ENCODE measurements at places on chromosomes 5 and 9. TPM values are rescaled to one million over a fixed set of nuclear protein-coding genes. Genes with fewer than 3 reads are reported as not detected.
A peak's percentile ranks its signal among the peaks of the same experiment; 100 is the strongest.

GRCh38 chr5:134708301-134708700 lies 30.0 kb upstream of the CAMLG start:
- no peak overlapping the region for H3K4me3 ChIP-seq
- H3K4me1 ChIP-seq: no peaks in the 10 kb centered on the region
- no peak for DNase-seq

DNA sequence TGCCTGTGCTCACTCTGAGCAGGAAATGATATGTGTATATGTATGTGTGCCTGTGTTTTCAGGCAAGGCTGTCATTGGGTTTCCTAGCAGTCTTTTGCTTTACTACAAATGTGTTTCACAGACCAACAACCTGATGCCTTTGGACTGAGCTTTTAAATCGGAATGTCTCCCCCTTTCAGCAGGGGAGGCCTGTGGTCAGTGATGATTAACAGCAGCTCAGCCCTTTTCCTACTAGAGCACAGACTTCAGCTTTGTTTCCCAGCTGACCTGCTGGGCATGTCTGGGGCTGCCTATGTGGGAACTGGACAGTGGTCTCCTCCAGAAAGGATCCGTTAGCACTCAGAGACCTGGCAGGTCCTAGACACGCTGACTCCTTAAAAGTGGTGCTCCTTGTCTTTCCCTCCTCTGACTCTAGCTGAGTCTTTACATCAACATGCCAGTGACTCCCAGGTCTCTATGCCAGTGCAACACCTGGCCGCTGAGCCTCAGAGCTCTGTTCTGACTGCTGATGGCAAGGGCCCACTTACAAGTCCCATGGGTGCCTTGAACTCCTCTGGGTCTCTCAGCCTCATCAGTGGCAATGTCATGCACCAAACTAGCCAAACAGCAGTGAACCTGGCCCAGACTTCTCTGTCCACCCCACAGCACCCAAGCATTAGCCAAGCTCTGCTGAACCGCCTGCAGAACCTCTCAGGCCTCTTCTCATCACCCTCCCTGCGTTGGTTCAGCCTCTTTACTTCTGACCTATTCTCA lies 7.7 kb downstream of the MACROH2A1 start:
- H3K36me3 ChIP-seq: peaks cover 9% of the 10 kb centered on the region
- H3K27me3 ChIP-seq: no peaks in the 10 kb centered on the region
- H3K4me3 ChIP-seq: no peak overlapping the region
- no peak overlapping the region for H3K27ac ChIP-seq
- H3K4me1 ChIP-seq: peaks cover 3% of the 10 kb centered on the region

- H3K36me3 ChIP-seq: no peaks in the 10 kb centered on the region
- H3K27ac ChIP-seq: no peak overlapping the region
- no peaks in the 10 kb centered on the region for H3K27me3 ChIP-seq
- H3K4me3 ChIP-seq: no peak overlapping the region
Observed at GRCh38 chr5:13186177-13186576, 758.3 kb downstream of the DNAH5 start.

- H3K27me3 ChIP-seq: no peaks in the 10 kb centered on the region
- no peaks in the 10 kb centered on the region for H3K4me1 ChIP-seq
- DNase-seq: no peak
- no peak overlapping the region for H3K27ac ChIP-seq
Observed at GRCh38 chr5:7094626-7095025, 301.3 kb upstream of the ADCY2 start.

- no peak for DNase-seq
- H3K4me1 ChIP-seq: no peaks in the 10 kb centered on the region
- no peak overlapping the region for H3K4me3 ChIP-seq
- H3K27me3 ChIP-seq: no peaks in the 10 kb centered on the region
- H3K27ac ChIP-seq: no peak overlapping the region
Observed at GRCh38 chr5:8033261-8033660, 164.3 kb downstream of the MTRR start.

- no peak overlapping the region for H3K4me3 ChIP-seq
- no peaks in the 10 kb centered on the region for H3K27me3 ChIP-seq
- no peaks in the 10 kb centered on the region for H3K36me3 ChIP-seq
- peak; percentile 85 for DNase-seq
- no peak overlapping the region for H3K27ac ChIP-seq
- H3K4me1 ChIP-seq: peaks cover 5% of the 10 kb centered on the region
Observed at GRCh38 chr9:119968836-119969707, 599.8 kb upstream of the BRINP1 start.

- H3K27me3 ChIP-seq: no peaks in the 10 kb centered on the region
- H3K4me1 ChIP-seq: peaks cover 15% of the 10 kb centered on the region
- peak; percentile 73 for DNase-seq
- H3K36me3 ChIP-seq: no peaks in the 10 kb centered on the region
Observed at GRCh38 chr9:91312717-91313325, 48.9 kb downstream of the AUH start.

- no peaks in the 10 kb centered on the region for H3K36me3 ChIP-seq
- H3K27me3 ChIP-seq: no peaks in the 10 kb centered on the region
- peaks cover 20% of the 10 kb centered on the region for H3K4me1 ChIP-seq
- no peak for DNase-seq
- H3K27ac ChIP-seq: no peak overlapping the region
Observed at GRCh38 chr9:129108083-129108804, 2.3 kb downstream of the CRAT start.

DNA sequence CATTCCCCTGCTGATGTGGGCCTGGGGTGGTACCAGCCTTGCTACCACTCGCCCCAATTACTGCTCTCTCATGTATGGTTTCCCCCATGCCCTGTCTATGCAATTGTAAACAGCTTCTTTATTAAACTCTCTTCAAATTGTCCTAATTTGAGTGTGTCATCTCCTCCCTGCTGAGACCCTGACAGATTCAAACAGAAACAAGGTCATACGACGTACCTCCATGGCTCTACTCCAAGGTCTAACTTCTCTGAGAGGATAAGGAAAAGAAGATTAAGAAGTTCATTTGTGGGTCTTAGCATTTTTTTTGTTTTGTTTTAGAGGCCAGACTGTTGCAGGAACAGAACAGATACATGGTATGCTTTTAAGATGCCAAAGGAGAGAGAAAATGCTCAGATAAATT lies 38.0 kb downstream of the ABITRAM start:
- H3K4me1 ChIP-seq: peaks cover 3% of the 10 kb centered on the region
- no peak overlapping the region for H3K27ac ChIP-seq
- no peak overlapping the region for H3K4me3 ChIP-seq
- no peaks in the 10 kb centered on the region for H3K27me3 ChIP-seq

DNA sequence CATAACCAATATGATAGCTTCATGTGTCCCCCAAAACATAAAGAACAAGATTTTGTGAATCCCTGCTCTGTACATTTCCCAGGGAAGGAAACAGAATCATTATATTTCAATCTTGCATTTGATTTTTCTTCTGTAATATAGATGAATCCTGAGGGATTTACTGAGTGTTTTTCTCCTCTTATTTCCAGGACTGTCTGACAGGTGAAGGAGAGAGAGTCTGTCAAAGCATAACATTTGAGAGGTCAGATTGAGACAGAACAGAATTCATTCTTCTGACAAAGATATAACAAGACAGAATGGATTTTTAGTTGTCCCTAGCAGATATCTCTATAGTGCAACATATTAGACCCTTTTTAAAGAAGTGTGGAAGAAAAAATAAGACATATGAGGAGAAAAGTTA lies 354.5 kb upstream of the IZUMO3 start:
- H3K4me3 ChIP-seq: no peak overlapping the region
- H3K4me1 ChIP-seq: no peaks in the 10 kb centered on the region
- no peaks in the 10 kb centered on the region for H3K36me3 ChIP-seq
- H3K27me3 ChIP-seq: no peaks in the 10 kb centered on the region

PHF24 gene
- total RNA-seq: 1.3 TPM

CER1 gene
- not detected for total RNA-seq

FBP2 gene
- total RNA-seq: not detected

IL3 gene
- total RNA-seq: not detected

EQTN gene
- total RNA-seq: not detected

CBY3 gene
- total RNA-seq: not detected

TMEM267 gene
- total RNA-seq: 33.3 TPM

ARPC5L gene
- 20.5 TPM for total RNA-seq

ANKRD33B gene
- 1.2 TPM for total RNA-seq

TRIM7 gene
- total RNA-seq: 12.3 TPM

Measured in thyroid gland (tissue), 4 donors.